ENCODE measurements at places on chromosomes 16 and 17. TPM values are rescaled to one million over a fixed set of nuclear protein-coding genes. Genes with fewer than 3 reads are reported as not detected.

The EME1 gene
- total RNA-seq = 1.3 TPM

The HCRT gene
- not detected for total RNA-seq

The KCTD19 gene
- under 0.01 TPM for total RNA-seq

The KRT17 gene
- total RNA-seq = 7.3 TPM

The RASL10B gene
- 7.3 TPM for total RNA-seq

The C16orf92 gene
- not detected for total RNA-seq

The KCTD11 gene
- 6.8 TPM for total RNA-seq

The CDH1 gene
- total RNA-seq = 0.09 TPM

The REXO5 gene
- total RNA-seq = 4.9 TPM

The BOLA2 gene
- 37.1 TPM for total RNA-seq

The CCL7 gene
- total RNA-seq = 1.0 TPM

The KRT34 gene
- 1.3 TPM for total RNA-seq

The OXLD1 gene
- total RNA-seq = 30.7 TPM

The ASPHD1 gene
- total RNA-seq = 7.3 TPM

The FZD2 gene
- total RNA-seq = 7.7 TPM

The STXBP4 gene
- 5.5 TPM for total RNA-seq

The ARL5C gene
- total RNA-seq = not detected

The GRAPL gene
- not detected for total RNA-seq

The CFAP119 gene
- 2.4 TPM for total RNA-seq

The MYH2 gene
- under 0.01 TPM for total RNA-seq
